Globus pallidus (tissue), 1 donor: ENCODE measurements at places on chromosomes 3 and 15.

DNA sequence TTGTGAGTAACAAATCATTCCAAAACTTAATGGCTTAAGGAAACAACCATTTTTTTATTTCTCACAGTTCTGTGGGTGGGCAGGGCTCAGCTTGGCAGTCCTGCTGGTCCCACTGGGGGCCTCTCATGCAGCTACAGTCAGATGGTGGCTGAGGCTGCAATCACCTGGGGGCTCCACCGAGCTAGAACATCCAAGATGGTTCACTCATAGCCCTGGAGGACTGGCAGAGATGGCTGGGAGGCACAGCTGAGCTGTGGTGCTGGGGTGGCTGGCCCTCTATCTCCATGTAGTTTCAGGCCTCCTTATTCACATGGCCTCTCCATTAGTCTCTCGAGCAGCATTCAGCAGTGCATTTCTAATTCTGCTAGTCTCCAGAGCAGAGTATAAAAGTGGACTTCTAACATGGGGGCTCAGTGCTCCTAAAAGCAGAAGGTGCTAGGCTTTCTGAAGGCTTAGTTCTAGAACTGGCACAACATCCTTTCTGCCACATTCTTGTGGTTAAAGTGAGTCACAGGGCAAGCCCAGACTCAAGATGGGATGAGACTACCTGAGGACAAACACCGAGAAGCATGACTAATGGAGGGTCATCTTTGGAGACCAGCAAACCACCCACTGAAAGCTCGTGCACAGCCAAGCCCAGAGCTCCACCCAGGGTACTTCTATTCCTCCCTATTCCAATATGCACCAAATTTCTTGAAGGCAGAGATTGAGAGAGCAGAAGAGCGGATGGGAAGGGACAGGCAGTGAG lies 6.3 kb downstream of the CAV3 start:
- DNase-seq, result no peak

DNA sequence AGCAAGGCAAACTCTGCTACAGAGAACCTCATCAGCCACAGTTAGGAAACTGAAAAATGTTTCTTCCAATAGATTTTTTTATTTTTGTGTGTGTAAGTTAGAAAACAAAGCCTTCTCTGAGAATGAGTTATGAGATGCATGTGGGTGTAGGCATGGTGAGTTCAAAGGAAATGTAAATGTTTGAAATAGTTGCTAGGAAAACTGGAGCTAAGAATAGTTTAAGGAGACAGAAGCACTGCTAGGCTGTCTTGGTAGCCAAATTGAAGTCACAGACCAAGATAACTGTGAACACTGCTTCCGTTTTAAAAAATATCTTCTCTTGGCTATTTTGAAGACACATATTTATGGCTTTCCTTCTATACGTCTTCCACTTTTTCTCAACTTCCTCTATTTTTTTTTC lies 1501.2 kb upstream of the CADM2 start:
- no peak for DNase-seq

- DNase-seq, result no peak
These were observed 188.1 kb downstream of the CHST2 start for GRCh38 chr3:143307613-143308183.

DNA sequence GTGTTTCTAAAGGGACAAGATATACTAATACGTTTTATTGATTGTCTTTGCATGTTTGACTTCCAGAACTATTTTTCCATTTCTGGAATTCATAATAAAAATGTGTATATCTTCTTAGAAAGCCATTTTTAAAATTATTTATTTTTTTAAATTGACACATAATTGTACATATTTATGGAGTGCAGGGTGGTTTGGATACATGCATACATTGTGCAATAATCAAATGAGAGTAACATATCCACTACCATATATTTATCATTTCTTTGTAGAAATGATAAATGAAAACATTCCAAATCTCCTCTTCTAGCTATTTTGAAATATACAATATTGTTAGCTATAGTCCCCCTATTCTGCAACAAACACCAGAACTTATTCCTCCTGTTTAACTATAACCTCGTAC lies 156.5 kb upstream of the ABI3BP start:
- DNase-seq, result no peak

- DNase-seq, result no peak
These were observed 125.9 kb upstream of the BCL6 start for GRCh38 chr3:187871204-187871591.

- peak; percentile 7 for DNase-seq
These were observed 1161.4 kb downstream of the SI start for GRCh38 chr3:163916596-163917560.

GRCh38 chr3:10695595-10696285 lies 120.3 kb upstream of the SLC6A11 start:
- DNase-seq, result no peak

DNA sequence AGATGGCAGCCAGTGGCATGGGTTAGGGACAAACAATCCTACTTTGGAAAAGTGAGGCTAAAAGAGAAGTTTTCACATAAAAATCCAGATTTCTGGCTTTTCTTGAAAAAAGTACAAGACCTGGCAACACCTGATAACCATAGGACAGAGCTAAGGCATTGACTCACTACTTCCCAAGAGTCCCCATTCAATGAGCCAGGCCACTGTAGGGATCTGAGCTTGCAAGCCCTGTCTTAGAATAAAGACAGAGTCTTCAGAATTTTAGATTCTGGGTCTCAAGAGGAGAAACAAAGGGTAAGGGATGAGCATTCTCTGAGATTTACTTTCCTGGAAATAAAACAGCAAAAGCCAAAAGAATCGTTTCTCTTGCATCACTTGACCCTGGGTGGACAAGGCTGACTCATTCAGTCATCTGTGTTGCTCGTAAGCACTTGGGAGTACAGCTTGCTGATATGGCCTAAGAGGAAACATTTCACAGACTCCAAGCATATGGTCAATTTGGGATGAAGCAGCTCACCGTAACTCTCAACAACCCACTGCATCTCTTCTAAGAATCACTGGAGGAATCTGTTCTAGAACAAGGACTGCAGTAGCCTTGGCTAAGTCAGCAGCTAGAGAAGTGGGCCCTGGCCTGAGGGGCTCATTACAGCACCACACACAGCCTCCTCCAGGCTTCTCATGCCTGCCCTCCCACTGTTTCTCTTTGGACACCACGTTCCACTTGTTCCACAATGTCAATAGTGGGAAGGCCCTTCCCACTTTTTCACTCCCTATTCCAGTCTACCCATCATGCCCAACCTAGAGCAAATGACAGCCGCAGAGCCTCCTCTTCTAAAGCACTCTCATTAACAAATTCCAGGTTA lies 86.2 kb downstream of the RFTN1 start:
- no peak for DNase-seq

DNA sequence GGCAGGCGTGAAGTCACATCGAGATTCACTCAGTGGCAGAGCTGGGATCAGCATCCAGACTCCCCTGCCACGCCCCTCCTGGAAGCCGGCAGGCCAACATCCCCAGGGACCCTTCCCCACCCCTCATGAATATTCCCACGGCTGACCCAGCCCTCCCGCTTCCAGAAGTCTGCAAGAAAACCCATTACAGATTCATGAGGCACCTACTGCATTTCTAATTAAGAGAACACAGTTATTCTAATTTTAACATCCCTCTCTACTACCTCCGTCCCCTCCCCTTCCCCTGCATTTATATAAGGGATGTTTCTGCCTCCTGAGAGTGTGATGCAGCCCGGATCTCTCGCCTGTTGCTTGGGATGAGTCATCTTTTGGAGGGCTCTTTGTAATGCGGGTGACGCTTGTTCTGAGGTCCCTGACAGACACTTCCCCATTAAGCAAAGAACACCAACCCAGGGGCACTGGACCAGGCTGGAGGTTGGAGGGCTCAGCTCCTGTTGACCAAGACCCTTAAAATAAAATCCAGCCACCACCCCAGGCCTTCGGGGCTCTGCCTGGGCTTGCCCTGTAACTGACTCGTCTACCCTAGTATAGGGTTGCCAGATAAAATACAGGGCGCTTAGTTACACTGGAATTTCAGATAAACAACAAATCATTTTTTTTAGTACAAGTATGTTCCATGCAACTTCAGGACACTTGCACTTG lies 118.7 kb downstream of the NUP210 start:
- no peak for DNase-seq

DNA sequence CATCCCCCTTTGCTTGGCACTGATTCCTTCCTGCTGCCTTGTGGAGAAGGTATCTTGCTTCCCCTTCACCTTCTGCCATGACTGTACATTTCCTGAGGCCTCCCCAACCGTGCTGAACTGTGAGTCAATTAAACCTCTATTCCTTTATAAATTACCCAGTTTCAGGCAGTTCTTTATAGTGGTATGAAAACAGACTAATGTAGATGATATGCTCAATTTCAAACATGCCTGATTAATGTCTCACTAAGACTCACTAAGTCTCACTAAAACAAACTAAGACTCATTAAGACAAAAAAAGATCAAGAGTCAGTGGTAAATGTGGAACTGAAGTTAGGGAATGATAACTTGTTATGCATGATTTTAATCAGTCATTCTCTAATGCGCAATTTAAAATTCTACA lies 606.6 kb downstream of the RBMS3 start:
- no peak for DNase-seq

DNA sequence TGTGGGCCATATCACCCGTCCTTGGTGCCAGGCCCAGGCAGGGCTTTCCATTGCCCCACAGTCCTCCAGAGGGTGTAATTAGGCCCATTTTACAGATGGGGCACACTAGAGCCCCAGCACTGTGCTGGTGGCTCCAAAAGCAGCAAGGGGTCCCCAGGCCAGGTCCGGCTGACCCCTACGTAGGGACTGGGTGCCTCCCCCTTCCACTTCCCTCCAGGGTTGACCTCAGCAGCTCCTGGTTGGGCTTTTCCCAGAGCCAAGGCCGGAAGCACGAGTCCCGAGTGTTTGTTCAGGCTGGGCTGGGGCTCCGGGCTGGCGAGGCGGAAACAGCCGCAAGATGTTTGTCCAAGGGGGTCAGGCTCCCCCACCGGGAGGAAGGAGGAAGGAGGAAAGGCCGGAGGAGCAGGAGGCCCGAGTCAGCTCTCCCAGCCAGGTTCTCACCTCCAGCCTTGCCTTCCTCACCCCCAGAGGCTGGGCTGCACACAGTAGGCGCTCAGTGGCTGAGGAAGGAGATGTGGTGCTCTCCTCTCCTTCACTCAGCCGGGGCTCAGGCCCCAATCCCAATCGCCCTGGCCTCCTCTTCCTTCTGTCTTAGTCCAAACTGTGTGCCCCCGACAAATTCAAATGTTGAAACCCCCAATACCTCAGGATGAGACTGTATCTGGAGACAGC lies 17.1 kb upstream of the PLXND1 start:
- DNase-seq, result no peak

DNA sequence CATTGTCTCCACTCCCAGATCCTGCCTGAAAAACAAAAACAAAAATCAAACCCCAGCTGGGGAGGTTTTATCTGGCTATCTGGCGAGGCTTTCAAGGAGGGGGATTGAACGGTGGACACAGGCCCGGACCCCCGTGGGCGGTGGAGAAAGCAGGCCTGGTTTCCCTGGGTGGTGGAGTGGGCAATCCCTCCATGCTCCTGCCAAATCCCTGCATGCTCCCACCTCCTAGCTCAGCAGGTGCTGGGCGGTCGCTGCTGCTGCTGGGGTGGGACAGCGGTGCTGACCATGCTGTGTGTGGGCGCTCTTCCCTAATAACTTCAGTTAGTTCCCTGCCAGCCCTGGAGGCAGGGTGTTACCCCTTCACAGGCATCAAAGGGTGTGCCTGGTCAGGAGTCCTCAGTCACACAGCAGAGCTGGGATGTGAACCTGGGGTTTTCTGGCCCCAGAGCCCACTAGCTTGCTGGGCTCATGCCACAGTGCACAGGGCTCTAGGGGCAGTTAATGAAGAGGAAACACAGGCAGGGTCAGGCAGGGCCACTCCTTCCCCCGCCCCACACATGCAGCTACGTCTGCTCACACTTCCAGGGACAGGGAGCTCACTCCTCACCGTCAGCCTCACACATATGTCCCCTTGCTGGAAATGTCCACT lies 15.9 kb upstream of the PLXND1 start:
- no peak for DNase-seq

- DNase-seq, result no peak
These were observed 175.0 kb downstream of the GOLIM4 start for GRCh38 chr3:167920747-167921146.

DNA sequence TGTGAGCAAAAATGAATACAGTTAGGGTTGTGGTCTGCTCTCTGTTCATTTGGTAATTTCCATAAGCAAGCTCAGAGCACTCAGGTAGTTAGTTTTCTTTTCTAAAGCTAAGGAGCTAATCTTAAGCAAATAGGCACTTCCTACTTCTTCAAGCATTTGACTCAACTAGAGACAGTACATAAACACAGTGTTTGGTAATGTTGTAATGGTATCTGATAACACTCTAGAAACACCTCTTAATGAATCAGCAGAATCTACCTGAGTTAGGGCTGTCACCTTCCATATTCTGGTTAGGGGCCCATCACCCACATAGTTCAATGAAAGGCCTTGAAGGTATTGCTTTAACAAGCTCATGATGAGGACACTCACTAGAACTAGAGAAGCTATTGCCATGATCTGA lies 83.1 kb downstream of the PLCH1 start:
- no peak for DNase-seq

DNA sequence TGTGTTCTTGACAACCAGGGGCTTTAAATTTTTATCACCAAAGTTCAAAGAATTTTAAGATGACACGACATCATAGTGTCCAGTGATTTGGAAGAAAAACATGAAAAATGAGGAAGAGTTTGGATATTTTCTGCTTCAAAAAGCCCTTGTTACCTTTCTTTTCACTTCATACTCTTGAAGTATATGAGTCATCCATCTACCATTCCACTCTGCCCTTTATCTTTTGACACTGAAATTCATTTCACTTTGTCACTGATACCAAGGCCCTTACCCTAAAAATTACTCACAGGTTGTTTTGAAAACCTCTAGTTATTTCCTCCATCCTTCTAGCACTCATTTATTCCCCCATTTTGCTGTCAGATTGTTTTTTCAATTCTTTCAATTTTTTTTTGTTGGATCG lies 42.7 kb downstream of the OR5H15 start:
- DNase-seq, result no peak

GRCh38 chr3:100455841-100456550 lies 36.4 kb upstream of the TMEM45A start:
- DNase-seq, result no peak

- DNase-seq, result no peak
These were observed 40.9 kb downstream of the MEF2A start for GRCh38 chr15:99606646-99607045.

GRCh38 chr3:8745619-8746370 lies 12.2 kb downstream of the CAV3 start:
- no peak for DNase-seq

GRCh38 chr3:135412475-135412874 lies 553.1 kb upstream of the PPP2R3A start:
- no peak for DNase-seq

DNA sequence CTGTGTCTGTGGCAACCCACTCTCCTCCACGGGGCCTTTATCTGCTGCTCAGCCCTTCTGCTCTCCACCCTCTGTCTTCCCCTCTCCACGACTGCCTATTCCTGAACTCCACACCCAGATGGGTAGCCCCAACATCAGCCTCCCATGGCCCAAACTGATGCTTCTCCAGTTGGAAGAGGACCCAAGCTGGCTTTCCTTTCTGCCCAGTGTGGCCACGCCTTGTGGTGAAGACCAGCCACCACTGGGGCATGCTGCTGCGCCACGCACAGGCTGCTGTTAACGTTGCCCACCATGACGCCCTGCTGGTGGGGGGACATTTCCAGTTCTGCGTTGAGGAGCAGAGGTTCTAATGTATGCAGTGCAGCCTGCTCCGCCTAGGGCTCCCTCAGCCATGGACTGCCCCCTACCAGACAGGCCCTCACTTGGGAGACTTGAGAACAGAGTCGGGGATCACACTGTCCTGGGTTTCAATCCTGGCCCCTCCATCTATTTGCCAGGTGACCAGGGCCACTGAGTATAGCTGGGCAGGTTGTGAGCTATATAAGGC lies 26.9 kb downstream of the CFAP100 start:
- DNase-seq, result no peak

- no peak for DNase-seq
These were observed 11.3 kb downstream of the UBR1 start for GRCh38 chr15:43094416-43095030.
